ENCODE measurements at places on chromosomes 4 and X. TPM values are rescaled to one million over a fixed set of nuclear protein-coding genes. Genes with fewer than 3 reads are reported as not detected.

The CXCL1 gene
- not detected for total RNA-seq

The EGF gene
- total RNA-seq, result 4.2 TPM

The MTHFD2L gene
- 9.2 TPM for total RNA-seq

The ZCCHC18 gene
- 0.36 TPM for total RNA-seq

The RWDD4 gene
- total RNA-seq, result 8.8 TPM

The AFM gene
- not detected for total RNA-seq
